ENCODE measurements at places on chromosomes 4 and X.

GRCh38 chr4:80101071-80101791 lies 28.2 kb upstream of the ANTXR2 start:
- DNase-seq: no peak

GRCh38 chr4:41081847-41082246 lies 132.5 kb downstream of the APBB2 start:
- DNase-seq: no peak

- DNase-seq: no peak
Observed at GRCh38 chr4:127525608-127526007, 107.1 kb upstream of the INTU start.

DNA sequence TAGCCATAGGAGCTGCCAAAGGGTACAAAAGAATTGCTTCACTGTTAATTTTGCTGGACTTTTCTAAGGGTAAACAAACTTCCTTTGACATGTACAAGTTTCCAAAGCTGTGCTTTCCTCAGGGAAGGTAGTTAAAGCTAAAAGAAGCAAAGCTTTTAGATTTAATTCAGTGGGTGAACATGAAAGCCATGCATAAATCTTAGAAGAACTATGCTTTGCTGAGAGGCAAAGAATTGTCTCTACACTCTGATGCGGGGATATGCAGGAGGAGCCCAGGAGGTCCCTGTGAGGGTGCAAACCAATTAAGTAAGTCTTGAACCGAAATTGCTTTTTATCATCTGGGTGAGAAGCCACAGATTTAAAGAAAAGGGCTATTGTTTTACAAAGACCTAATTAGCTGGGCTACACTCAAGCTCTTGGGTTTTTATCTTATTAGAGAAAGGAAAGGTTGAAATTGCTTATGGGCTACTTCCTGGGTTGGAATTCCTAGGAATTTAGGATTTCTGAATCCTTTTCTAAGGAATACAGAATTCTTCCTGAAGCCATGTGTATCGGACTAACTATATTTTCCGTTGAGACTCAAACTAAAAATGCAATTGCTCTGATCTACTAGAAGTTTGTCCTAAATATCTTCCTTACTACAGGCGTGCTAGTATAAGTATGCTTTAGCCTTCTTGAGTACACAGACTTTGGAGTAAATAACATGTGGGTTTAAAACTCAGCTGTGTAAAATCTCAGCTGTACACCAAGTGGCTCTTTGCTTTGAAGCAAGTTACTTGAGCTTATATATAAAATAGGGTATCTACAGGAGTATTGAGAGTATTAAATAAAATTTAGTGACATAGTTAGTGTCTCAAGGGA lies 188.4 kb upstream of the ANK2 start:
- DNase-seq: peak; percentile 6

DNA sequence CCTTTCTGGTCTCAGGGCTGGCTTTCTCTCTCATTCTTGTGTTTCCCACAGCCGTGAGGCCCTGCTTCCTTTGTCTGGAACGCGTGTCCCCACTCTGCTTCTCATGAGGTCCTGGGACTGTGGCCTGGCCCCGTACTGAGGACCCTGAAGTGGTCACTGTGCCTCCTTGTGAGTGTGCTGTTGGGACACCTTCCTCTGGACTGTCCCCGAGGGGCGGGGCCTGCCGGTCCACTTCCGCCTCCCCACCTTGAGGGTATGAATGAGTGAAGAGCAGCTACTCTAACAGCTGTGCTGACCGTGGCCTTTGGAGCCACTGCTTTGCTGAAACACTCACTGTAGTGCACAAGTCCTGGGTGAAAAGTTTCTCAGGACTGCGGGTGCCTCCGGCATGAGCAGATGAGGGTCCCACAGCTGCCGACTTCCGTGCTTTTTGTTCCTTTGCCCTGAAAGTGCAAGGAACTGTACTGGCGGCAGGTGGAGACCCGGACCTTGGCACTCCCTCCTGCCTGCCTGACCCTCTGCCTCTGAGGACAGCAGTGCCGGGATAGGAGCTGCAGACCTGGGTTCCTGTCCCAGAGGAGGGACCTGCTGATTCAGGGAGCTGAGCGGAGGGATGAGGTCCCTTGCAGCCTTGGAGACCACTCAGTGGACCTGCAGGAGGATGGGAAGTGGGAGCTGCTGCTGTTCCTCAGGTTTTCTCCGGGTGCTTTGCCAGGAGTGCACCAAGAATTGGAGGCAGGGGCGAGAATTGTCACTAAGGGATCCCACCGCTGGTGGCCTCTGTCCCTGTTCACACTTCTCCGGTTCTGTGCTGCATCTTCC lies 38.0 kb downstream of the HTT-AS start:
- DNase-seq: no peak

DNA sequence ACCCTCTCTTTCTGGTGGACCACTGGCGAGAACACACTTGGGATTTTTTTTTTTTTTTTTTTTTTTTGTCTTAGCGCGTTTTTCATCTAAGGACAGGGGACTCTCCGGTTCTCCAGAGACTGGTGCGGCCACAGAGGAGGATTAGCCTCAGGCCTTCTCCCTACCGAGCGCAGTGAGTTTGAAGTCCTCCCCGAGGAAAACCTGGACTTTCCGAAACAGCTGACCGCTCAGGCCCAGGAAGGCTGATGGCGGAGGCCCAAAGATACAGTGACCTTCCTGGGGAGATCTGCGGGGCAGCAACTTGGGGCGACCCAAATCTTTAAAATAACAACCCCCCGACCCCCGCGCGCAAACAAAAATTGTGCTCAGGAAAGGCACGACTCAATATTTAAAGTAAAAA lies 9.2 kb downstream of the NKX3-2 start:
- DNase-seq: no peak

DNA sequence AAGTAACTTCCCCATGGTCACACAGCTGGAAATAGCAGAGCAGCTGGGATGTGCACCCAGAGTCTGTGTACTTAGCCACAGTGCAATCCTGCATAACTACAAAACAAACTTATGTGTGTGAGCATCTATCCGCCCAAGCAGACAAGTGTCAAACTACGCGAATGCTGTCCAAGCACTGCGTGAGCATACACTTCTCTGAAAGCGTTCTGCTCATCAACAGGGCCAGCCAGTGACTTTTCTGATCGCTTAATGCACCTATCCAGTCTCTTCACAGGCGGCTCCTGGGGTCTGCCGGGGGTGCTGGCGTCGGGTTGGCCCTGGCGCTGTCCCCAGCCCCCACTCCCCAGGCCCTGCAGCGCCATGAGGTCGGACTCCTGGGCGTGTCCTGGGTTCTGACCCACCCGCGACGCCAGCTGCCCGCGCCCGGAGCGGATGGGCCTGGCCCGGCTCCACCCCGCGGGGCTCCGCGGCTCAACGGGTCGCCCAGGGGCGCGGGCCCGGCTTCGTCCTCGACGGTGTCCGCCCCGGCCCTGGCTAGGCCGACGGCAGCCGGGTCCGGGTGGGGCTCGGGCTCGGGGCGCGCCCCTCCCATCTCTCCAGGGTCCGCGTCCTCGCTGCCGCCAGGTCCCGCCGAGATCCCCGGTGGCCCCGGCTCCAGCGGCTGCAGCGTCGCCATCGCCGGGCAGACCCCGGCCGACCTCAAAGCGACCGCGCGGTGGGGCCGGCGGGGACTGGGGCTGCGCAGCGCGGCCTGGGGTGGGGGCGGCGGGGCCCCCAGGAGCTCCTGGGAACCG lies 1.3 kb upstream of the ZNF141 start:
- DNase-seq: peak; percentile 17

- DNase-seq: no peak
Observed at GRCh38 chr4:187064033-187064432, 340.4 kb upstream of the FAT1 start.

DNA sequence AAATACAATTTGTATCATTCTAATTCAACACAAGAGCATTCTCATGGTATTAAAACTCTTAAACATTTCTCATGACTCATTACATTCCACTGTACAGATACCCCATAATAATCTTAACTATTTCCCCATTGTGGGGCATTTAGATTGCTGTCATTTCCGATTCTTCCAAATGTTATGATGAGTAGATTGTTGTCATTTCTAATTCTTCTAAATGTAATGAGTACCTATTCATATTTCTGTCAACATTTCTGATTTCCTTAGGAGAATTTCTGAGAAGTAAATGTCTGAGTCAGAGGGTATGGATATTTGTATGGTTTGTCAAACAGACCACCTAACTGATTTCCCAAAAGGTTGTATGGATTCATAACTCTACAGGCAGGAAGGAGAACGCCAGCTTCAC lies 8.3 kb downstream of the S100G start:
- DNase-seq: peak; percentile 21

DNA sequence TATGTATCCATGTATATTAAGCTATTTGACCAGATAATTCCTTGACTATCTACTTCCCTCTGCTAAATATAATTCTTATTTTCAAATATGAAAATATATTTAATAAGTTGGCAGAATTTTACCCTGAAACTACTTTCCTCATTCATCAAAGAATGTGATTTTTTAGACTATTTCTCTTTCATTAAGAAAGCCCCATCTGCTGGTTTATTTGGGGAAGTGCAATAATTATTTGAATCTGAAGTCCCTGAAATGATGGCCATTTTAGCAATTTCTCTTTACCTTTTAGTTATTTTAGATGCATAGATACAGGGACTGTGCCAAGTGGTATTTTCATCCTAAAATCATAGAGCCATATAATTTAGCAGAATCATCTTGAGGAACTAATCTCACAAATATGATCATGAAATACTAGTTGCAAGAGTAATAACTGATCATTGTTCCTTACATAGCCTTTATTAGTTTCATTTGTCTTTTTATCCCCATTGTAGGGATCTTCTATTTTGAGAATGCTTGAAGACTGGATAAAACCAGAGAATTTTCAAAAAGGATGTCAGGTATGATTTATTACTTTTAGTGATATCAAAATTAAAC lies 39.0 kb downstream of the ENPEP start:
- DNase-seq: peak; percentile 59

DNA sequence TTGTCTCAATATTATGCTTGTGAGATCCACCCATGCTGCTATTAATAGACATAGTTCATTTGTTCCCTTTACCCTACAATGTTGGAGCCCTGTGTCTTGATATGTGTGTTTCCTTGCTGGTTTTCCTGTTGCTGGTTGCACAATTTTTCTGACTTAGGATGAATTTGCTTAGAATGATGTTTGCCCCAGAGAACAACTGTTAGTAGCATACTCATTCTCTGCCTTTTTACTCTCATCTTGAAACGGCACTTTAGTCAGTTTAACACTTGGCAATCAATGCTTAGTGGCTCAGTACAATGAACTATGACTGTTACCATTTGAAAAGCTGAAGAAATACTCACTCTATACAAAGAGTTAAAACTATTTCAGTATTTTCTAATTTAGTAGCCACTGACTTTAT lies 158.8 kb upstream of the NDST4 start:
- DNase-seq: peak; percentile 14

DNA sequence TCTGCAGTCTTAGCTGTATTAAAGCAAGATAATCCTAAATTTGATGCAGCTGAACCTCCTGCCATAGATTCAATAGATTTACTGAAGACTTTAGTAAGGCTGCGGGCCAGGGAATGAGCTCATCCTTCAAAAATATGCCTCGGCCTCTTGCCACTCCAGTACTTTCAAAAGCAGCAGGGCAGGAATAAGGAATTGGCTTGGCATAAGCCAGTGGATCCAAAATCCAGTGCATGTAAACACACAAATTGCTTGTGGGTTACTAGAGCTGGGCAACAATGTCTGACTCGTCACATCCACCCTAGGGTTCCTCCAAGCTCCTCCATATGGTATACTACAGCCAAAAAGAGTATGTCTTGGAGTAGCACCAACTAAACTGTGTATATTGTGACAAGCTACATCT lies 165.0 kb downstream of the AMELX start:
- DNase-seq: no peak

DNA sequence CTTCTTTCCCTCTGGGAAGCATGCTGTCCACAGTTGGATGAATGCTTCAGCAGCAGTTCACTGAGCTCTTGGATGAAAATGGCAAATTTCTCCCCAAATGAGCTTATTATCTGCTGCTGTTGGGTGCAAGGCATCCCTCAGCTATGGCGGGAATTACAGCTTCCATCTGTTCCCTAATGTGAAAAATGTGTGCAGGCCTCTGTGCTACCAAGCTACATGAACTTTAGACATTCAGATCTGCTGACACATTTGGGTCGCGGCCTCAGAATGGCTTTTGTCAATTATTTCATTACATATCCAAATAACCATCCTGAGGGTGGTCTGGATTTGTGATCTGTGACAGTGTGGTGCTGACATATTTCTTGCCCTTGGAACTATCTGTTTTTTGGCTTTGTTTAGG lies 119.5 kb upstream of the SCML1 start:
- no peak for DNase-seq

DNA sequence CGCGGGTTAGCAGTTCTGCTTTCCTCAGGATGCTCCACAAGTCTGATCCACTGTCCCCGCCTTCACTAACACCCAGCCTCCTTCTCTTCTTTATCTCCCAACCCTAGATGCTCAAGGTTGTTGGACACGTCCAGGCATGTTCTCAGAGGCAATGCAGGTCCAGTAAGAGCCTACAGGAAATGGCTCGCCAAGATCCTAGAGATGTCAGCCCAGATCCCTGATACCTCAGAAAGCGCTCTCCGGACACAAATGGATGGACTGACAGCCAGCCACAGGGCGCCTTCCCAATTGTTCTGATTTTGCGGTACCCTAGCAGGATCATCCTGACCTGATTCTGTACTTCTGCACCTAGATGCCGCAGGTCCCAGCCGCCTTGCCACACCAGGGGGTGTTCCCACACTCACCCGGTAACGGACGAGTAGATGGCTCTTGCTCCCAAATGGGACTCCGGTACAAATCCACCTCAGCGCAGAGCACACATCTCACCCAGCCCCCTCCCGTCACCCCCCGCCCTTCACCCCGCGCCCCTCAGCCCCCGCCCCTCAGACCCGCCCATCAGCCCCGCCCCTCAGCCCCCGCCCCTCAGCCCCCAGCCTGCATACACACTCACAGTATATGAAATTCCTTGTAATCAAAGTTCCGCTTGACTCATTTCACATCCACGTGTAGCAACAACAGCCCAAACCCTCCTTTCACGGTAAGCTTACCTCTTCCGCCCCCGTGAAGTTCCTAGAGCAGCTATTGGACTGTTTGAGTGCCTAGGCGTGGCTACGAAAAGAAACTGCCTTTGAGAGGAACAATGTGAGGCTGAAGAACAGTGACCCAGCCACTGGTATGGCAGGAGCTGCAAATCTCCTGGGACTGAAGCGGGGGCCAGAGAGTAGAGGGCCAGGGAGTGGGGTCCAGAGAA lies at the start of gene EDA2R:
Gene EDA2R, minus strand, starts transcription at position 488 of the 910 bp plus-strand sequence. CDS start 23,058 bp downstream, outside the sequence.
- peak; percentile 81 for DNase-seq

- DNase-seq: no peak
Observed at GRCh38 chr4:135824759-135825296, 1623.2 kb upstream of the PABPC4L start.

DNA sequence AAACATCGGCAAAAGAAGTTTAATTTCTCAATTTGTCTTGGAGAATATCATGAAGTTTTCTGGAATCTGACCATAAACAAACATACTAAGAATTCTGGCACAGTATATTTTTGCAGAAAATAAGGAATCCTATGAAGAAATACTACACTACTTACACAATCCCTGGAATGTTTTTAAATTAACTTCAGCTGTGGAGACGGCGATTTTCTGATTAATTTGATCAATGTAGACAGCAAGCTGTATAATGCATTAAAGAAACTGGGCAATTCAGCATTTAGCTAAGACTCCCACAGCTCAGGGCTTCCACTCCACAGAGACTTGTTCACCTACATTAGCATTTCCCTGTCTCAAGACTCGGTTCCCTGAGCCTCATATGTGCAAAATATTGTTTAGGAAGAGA lies 12.2 kb downstream of the EGFL6 start:
- no peak for DNase-seq

Measured in mesenchymal stem cell (in vitro differentiated cells and primary cell).